ENCODE measurements at places on chromosomes 4 and X.

DNA sequence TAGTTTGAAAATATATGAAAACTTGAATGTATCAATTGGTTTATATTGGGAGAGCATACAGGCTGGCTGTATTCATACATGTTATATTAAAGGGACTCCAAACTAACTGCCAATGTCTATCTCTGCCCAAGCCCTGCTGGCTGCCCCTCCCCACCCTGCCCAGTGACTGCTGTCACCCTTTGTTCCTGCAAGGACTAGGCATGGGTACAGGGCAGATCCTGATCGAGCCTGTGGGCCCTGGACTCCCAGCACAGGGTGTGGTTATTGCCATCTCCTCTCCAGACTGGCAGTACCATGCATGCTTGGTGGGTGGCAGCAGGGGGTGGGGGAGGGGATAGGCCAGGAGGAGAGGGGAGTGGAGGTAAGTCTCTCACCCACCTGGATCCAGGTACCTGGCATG lies 167.5 kb upstream of the RASGEF1B start:
- DNase-seq: no peak

DNA sequence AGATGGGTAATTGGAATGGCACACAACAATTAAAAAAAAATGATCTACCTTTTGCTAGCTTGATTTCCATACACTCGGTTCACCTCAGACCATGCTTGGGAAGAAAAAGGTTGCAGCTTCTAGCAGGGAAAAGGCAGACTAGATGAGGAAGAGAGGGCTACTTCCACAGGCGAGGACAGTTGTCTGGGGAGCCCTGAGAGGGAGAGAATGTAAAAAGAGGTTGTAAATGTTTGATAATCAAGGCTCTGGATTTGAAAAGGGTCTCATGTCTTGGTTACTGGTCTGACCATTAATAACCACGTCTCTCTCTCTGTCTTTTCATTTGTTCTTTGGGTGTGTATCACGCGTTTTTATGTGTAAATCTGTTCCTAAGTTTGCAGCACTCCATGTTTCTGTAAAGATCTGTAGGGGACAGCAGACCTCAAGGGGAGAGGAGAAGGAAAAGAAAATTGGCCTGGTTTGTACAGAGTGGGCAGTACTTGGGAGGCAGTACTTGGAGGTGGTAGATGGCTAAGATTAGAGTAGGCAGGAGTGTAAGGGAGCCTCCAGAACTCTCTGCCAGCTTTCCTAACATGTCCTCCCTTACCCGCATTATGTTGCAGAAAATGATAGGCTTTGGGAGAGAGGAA lies 750 bp downstream of the ARMCX5 start:
- no peak for DNase-seq

GRCh38 chr4:153211986-153212728 lies 7.9 kb downstream of the TRIM2 start:
- no peak for DNase-seq

DNA sequence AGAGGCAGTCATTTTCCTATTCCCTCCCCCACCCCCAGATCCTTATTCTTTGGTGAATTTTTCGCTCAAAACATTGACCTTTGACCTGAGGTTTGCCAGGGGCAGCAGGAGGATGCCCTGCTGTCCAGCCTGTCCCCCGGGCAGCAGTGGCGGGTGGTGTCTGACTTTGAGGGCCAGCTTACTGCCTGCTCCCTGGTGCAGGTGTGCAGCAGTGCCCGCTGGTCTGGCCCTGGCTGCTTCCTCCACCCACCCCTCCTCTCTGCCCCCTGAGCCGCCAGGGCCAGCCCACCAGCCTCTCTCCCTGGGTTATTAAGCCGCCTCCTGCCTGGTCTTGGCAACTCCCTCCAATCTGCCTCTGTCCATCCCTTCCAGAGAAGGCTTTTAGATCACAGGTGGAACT lies 40.8 kb upstream of the GRPEL1 start:
- no peak for DNase-seq

DNA sequence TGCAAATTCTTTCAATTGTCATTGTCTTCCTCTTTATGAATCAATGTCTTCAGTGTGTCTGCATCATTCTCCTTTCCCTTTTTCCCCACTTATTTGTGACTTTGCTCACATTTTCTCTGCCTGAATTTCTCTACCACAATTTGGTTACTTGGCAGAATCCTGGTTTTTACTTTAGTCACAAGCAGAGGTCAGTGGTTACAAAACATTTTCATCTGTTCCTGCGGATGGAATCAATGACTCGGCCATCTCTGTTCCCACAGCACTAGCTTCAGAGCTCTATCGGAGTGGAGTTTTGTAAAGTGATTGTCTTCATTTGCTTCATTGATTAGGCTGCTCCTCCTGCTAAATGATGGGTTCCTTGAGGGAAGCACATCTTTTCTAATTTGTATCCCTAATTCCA lies 501.3 kb upstream of the AADAT start:
- no peak for DNase-seq

- no peak for DNase-seq
Measured at GRCh38 chr4:5956285-5957021, 61.8 kb downstream of the C4orf50 start.

GRCh38 chr4:133320576-133321170 lies 171.6 kb downstream of the PCDH10 start:
- no peak for DNase-seq

DNA sequence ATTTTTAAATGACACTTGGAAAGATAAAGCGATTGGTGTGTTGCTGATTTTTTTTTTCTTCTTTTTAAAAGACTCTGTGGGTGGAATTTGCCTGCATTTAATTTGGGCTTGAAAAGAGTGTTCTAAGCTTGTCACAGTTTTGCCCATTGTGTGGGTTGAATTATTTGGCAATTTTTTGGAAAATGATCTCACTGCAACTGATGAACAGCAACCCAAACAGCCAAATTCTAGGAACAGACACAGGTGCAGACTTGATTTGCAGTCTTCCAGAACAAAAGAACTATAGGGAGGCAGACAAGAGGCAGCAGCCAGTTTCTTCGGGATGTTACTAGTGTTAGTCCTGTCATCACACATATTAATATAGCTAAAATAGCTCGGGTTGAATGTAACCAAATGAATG lies 40.5 kb downstream of the CASP6 start:
- DNase-seq: no peak

DNA sequence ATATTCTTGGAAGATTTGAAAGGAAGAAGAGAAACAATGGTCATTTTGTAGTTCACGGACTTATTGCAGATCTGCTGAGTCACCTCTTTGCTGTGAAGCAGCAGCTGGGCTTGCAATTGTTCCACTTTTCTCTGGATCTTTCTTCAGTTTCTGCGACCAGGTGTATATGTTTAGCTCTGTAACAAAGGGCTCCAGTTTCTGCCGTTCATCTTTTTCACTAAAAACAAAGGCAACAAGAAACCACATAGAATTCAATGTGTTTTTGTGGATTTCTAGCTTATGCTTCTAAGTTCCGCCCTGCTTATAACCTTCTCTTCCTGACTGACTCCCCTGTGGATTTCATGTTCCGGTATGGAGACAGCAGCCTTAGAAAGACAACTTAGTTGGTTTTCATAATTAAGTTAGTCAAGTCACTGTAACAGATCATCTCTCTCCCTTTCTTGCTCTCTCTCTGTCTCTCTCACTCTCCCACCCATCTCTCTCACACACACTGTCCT lies 121.6 kb upstream of the EPHA5 start:
- no peak for DNase-seq

GRCh38 chrX:129626026-129626425 lies 28.7 kb downstream of the APLN start:
- no peak for DNase-seq

GRCh38 chr4:188282471-188283232 lies 143.4 kb downstream of the TRIML1 start:
- DNase-seq: no peak

GRCh38 chr4:180169394-180169793 lies 2073.8 kb upstream of the TENM3 start:
- no peak for DNase-seq

DNA sequence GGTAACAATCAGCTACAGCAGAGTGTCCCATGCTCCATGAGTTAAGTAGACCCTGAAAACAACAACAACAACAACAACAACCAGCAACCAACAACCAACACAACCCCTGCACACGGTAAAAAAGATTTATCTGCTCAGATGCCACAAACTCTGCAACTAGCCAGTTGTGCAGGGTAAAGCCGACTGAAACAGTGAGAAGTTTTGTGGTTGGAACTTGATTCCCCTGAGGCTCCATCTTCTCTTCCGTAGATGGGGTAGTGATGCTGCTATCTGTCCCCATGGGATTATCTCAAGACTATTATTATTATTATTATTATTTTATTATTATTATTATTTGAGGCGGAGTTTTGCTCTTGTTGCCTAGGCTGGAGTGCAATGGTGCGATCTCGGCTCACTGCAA lies 50.6 kb upstream of the RAPGEF2 start:
- no peak for DNase-seq

- no peak for DNase-seq
Measured at GRCh38 chrX:39301036-39301435, 499.8 kb downstream of the MID1IP1 start.

- DNase-seq: no peak
Measured at GRCh38 chr4:25949173-25949748, 35.2 kb downstream of the SMIM20 start.

DNA sequence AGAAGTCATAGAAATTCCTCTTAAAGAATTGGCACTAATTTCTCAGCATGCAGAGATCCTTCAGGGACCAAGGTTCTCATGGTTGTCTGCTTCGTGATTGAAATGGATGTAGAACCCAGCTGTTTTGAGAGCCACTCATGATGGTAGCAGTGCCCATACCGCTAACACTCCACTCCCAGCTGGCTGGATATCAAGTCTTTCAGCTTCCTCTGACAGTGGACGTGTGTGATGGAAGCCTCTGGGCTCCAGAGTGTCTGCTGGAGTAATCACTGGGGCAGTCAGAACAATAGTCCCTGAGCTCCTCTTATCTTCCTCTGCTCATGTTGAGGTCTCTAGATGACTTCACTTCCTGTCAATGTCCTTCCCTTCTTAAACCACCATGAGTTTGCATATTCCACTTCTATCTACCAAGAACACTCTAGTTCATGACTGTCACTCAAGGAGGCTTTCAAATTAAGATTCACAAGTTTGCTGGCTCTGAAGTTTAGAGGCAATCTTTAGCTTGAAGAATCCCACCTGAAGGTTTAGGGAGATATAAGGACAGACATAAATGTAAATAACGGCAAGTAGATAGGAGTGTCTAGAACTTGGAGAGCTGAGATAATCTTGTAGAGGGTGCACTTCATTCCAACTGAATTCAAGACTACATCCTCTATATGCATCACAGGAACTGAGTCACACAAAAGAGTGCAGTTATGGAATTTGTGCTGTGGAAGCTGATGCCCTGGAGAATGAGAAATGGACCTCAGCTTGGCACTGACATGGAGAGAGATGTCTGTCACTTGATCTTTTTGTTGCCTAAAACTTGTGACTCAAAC lies 64.5 kb upstream of the WDR1 start:
- no peak for DNase-seq

GRCh38 chr4:31065086-31065485 lies 344.9 kb downstream of the PCDH7 start:
- no peak for DNase-seq

DNA sequence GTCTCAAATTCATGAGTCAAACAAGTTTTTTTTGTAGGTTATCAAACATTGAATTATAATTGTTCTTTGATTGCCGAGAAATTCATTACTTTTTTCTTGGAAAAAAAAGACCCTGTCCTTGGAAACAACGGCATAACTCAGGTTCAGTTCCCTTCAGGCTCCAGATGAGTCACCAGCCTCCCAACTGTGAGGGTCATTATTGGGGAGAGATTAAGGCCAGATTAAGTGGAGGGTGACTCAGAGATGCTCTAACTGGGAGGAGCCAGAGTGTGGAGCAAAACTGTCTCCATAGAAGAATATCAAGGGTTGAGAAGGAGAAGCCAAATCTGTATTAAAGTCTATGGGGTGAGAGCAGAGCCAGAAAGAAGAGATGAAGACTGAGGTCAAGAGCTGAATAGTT lies 9.6 kb downstream of the ADGRG4 start:
- DNase-seq: no peak

GRCh38 chr4:65624651-65625050 lies 45.6 kb downstream of the EPHA5 start:
- DNase-seq: no peak

GRCh38 chr4:117700111-117700892 lies 334.0 kb upstream of the NDST3 start:
- no peak for DNase-seq

DNA sequence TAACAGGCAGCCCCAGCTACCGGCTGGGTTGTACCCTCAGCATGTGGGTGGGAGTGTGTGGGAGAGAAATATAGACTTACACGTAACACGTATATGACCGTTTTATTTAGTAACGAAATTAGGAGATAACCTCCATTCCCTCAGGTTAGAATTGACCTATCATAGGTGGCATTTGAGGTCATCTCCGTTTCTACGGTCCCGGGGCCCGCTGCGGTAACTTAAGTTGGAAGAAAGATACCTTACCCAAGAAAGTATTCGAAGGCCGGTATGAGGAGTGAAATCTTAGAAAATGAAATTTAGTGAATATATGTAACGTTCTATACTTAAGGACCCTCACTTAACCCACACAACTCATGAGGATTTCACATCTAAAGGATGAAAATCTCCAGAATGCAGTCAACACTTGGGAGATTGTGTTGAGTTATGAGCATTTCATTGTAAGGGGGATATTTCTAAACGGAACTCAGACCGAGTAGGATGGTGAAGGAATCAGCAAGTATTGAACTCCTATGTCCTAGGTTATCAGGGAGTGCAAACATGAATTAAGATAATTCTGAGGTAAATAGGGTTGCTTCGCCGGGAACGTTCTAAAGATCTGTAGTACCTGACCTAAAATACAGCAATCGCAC lies 891 bp downstream of the CISD2 start:
- no peak for DNase-seq

GRCh38 chr4:109701566-109702410 lies 1.5 kb downstream of the CASP6 start:
- DNase-seq: no peak

GRCh38 chrX:8304668-8305067 lies 133.6 kb upstream of the VCX2 start:
- no peak for DNase-seq

DNA sequence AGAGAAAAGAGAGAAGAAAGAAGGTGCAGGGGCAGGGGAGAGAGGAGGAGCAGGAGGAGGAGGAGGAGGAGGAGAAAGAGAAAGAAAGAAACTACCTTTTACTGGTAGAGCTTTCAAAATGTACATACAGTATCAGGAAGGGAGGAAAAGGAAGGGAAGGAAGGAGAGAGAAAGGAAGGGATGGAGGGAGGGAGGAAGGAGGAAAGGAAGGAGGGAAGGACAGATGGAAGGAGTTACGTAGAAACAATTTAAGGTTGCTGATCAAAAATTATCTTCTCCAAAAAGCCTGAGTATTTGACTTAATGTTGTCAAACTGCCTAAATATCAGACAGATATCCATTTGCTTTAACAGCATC lies 13.4 kb downstream of the TBC1D9 start:
- no peak for DNase-seq

DNA sequence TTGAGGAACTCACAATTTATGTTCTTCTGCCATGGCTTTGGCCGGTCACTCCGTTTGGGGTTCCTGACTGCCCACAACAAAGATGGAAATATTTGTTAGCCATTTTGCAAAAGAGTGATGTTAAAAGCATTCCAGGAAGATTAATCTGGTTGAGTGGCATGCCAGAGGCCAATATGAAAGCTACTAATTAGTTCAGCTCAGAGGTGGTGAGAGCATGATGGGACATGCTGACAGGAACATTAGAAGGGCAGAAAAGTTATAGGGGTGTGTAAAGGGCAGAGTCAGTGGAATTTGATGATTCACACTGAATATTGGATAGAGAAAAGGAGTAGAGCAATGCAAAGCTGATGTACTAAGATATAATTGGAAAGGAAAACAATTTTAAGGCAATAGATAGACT lies 94.4 kb downstream of the TLL1 start:
- DNase-seq: no peak

All from T-helper 9 cell (primary cell).